ENCODE measurements at places on chromosomes 3 and 15. TPM values are rescaled to one million over a fixed set of nuclear protein-coding genes. Genes with fewer than 3 reads are reported as not detected.

GRCh38 chr3:22492342-22492741 lies 710.8 kb upstream of the UBE2E2 start:
- H3K4me1 ChIP-seq, result no peaks in the 10 kb centered on the region
- H3K27ac ChIP-seq, result no peak overlapping the region
- no peaks in the 10 kb centered on the region for H3K36me3 ChIP-seq
- no peaks in the 10 kb centered on the region for H3K27me3 ChIP-seq
- DNase-seq, result no peak

GRCh38 chr3:112640930-112641801 lies at the start of gene CCDC80:
Gene CCDC80, minus strand, starts transcription at chr3:112641143. Its CDS starts 1,238 bp downstream, at chr3:112639905.
- H3K27me3 ChIP-seq, result no peaks in the 10 kb centered on the region
- H3K4me3 ChIP-seq, result no peak within 1 kb of the TSS
- no peaks in the 10 kb centered on the region for H3K4me1 ChIP-seq
- no peaks in the 10 kb centered on the region for H3K36me3 ChIP-seq
- DNase-seq, result no peak

- no peak overlapping the region for H3K4me3 ChIP-seq
- no peaks in the 10 kb centered on the region for H3K36me3 ChIP-seq
- no peak for DNase-seq
- no peak overlapping the region for H3K27ac ChIP-seq
These were observed 235.3 kb downstream of the IGSF11 start for GRCh38 chr3:118799303-118799702.

- DNase-seq, result no peak
- no peaks in the 10 kb centered on the region for H3K4me1 ChIP-seq
- no peaks in the 10 kb centered on the region for H3K36me3 ChIP-seq
- no peaks in the 10 kb centered on the region for H3K27me3 ChIP-seq
- no peak overlapping the region for H3K27ac ChIP-seq
- H3K4me3 ChIP-seq, result no peak overlapping the region
These were observed 178.4 kb downstream of the ATP10A start for GRCh38 chr15:25684521-25685431.

Gene APEH
- total RNA-seq, result 96.2 TPM
